Activated CD4-positive, alpha-beta memory T cell treated with anti-CD3 and anti-CD28 coated beads for 36 hours (primary cell): ENCODE measurements at places on chromosomes 5 and 9.
A peak's percentile ranks its signal among the peaks of the same experiment; 100 is the strongest.

DNA sequence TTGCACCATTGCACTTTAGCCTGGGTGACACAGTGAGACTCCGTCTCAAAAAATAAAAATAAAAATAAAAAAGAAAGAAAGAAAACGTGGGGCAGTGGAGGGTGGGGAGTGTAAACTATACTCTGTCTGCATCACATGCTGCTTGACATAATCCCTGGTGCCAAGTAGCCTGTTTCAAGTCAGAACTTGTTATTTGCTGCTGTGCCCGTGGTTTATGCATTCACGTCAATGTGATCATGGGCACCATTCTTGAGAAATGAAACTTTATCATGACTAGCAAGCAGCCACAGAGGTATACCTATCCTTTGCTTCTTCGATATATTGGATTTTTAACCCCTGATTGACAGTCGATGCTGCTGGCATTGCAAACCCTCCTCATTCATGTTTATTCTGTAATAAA is 4.1 kb upstream of the SMU1 start:
- H3K27ac ChIP-seq, result no peak overlapping the region
- peaks cover 21% of the 10 kb centered on the region for H3K4me1 ChIP-seq
- peaks cover 2% of the 10 kb centered on the region for H3K36me3 ChIP-seq
- peak; percentile 55 for DNase-seq

- no peak within 1 kb of the TSS for H3K27ac ChIP-seq
- no peak for DNase-seq
- H3K4me3 ChIP-seq, result no peak within 1 kb of the TSS
- peaks cover 15% of the 10 kb centered on the region for H3K27me3 ChIP-seq
- no peaks in the 10 kb centered on the region for H3K4me1 ChIP-seq
Observed at GRCh38 chr5:72507231-72507906, at the start of gene ZNF366. Gene ZNF366 (minus strand): TSS chr5:72507410. CDS start chr5:72461496, 45,914 bp downstream.

DNA sequence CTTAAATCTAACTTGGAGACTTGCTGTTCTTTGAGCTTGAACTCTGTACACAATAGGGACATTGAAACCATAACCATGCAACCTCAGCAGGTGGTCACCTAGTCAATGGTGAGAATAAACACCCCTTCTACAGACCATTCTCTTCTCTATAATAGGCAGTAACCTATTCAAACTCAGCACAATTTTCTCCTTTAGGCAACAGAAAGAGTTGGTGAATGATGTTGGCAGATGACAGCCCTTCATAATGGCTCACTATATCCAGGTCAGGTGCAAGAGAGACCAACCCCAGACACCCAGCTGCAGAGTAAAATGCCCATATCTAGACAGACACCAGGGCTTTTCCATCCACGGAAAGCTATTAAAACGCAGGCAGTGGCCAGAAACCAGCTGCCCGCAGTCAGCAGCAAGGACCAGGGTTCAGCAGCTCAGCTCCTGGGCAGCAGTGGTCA is 106.7 kb downstream of the SERINC5 start:
- H3K4me1 ChIP-seq, result peaks cover 52% of the 10 kb centered on the region
- peak overlapping the region; percentile 43 for H3K27ac ChIP-seq
- H3K36me3 ChIP-seq, result peaks cover 44% of the 10 kb centered on the region

DNA sequence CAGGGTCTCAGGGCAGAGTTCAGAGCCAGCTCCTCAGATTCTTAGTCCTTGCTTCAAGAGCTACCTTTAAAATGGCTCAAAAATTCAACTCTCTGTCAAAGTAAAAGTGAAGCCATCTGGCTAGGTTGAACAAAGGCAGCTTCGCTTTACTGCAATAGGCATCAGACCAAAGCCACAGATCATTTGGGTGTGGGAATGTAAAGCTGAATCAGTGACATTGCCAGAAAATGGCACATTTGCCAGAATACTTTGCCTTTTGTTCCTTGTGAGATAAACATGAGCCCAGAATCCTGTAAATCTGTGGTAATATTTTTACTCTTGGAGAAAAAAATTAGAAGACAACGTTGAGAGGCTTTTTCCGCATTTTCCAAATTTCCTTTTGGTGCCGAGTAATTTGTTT is 210.5 kb downstream of the PALM2AKAP2 start:
- no peak overlapping the region for H3K27ac ChIP-seq
- no peak for DNase-seq
- H3K36me3 ChIP-seq, result peaks cover 4% of the 10 kb centered on the region
